Karpas-422 (cell line): ENCODE measurements at places on chromosomes 3 and 15.

DNA sequence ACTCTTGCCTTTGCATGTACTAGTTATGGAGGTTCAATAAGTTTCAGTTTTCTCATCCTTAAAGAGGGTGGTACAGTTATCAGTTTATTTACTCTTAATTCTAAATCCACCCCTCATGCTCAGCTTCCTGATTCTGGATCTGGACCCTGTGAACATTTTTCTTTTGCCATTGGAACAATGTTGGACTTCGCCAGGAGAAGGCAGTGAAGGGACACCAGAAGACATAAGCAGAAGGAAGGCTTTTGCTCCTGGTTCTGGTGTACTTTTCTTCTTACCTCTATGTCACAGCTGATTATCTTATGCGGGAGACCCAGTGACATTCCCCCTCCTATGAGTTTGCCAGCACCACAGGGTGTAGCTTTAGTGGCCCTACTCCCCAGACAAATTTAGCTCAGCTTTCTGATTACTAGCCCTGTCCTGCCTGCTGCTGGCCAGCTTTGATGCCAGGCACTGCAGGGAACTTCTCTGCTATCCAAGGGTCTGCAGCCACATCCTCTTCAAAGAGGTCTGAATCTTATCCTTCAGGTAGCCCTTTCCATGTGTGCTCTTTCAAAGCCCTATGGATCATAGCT is 466.3 kb upstream of the EPHA3 start:
- DNase-seq, result no peak

- no peak for DNase-seq
Measured at GRCh38 chr3:30206051-30206450, 400.4 kb upstream of the TGFBR2 start.

- peak; percentile 91 for DNase-seq
Measured at GRCh38 chr15:23565395-23566070, at the start of gene MKRN3. Gene MKRN3 (plus strand): TSS chr15:23565674. CDS start chr15:23565783, 109 bp downstream.

DNA sequence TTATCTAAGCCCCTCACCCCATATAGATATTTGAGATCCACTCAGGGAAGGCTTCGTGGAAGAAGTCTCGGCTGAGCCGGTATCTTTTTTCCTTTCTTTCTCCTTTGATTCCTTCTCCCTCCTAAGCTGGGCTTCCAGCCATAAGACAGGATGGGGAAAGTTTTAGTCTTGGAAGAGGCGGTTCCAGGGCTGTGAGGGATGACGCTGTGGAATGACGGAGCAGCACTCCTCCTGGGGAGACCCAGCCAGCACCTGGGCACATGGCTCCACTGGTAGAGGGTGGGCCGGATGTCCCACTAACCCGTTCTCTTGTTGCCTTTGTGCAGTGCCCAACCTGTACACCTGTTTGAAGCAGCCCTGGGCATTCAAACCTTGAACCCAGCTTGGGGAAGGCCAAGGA is 43.2 kb upstream of the FAM107A start:
- DNase-seq, result no peak

DNA sequence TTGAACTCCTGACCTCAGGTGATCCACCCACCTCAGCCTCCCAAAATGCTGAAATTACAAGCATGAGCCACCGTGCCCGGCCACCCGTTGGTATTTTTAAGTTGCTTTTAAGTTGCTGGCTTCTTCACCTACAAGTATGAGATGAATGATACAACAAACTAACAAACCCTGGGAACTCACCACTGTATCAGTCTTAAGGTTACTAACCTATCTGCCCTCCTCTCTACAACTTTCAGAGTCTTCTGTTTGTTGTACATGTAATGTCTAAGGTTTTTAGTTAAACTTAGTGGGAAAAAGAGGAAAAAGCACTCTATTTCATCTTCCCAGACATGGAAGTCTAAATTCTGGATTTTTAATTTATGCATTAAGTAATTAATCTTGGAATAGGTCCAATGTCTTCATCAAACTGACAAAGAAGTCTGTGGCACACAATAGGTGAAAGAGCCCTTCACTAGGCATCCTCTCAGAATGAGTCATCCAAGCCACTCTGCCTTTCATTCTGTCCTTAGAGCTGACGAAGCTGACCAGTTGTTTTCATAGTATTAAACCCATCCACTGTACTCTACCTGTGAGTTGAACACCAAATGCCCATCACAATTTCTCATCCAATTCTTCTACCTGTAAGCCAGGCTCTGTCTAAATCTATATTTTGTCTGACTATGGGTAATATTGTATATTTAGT is 936.1 kb downstream of the TUSC7 start:
- DNase-seq, result no peak

DNA sequence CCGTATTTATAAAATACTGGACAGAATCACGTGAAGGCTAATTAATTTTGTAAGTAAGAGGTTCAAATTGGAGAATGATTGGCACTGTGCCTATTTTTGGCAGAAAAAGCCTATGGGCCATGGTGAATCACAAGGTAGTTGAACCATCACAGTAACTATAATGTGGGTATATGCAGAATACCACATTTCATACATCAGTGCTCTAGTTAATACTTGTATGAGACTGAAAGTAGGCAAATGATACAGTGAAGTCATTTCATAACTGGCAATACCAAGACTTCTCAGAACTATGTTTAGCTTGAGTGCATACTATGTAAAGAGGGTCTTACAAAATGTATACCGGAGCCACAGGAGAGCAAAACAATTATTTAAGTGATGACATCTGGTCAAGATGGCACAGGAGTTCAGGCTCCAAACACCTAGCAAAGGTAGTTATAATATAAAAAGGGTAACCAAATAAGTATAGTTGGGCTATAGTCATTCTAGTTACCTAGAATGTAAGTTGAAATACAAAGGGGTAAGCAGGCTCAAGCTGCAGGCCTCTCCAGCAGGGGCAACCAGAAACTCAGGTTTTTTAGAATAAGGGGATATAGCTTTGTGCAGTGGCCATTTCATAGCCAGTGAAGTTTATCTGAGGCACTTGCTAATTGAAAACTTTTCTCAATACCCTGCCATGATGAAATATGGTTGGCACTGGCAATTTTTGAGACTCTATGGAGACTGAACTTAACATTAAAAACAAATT is 19.1 kb downstream of the GPR160 start:
- peak; percentile 92 for DNase-seq

DNA sequence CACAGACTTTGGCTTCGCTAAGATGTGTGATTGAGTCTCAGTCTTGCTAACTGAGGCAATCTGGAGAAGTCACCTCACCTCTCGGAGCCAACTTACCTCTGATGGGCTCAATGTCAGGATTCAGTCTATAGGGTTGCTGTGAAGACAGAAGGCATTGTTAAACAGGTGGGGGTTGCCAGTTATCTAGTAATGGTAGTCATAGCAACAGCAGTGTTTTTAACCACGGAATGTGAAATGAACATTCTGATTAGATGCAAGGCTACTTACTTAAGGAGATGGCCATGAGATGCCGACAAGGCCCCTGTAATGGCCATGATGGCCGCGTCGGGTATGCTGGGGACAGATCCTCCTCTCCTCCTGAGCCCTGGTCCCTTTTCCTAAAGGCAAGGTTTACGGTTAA is 243.1 kb downstream of the GABRG3 start:
- no peak for DNase-seq

GRCh38 chr3:33132019-33132360 is 18.2 kb downstream of the CRTAP start:
- DNase-seq, result no peak

- no peak for DNase-seq
Measured at GRCh38 chr3:111952866-111953450, 25.9 kb upstream of the ABHD10 start.

GRCh38 chr15:64693134-64693533 is 82.3 kb downstream of the RBPMS2 start:
- no peak for DNase-seq

- DNase-seq, result no peak
Measured at GRCh38 chr3:179510496-179510895, 52.2 kb upstream of the ACTL6A start.

- peak; percentile 59 for DNase-seq
Measured at GRCh38 chr15:82539691-82540054, 584 bp downstream of the RPS17 start.

GRCh38 chr3:126487151-126487771 is 11.6 kb upstream of the ZXDC start:
- no peak for DNase-seq

DNA sequence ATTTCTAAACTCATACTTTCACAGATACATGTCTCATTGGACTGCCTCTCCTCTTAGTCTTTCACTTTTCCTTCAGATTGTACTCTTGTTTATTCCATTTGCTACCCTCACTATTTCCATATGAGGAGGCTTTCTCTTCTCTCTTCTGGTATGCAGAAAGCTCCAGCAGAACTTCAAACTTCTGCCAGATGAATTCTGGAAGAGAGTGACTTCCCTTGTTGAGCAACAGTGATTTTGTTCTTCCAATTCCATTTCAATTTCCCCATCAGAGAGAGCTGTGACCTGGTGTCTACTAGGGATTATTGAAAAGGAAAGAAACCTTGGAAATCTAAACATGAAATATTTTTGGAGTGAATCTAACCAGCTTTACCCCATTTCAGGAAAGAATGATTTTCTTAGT is 523.2 kb upstream of the ZNF717 start:
- DNase-seq, result no peak
